ENCODE measurements at places on chromosomes 6 and 20. TPM values are rescaled to one million over a fixed set of nuclear protein-coding genes. Genes with fewer than 3 reads are reported as not detected.

Gene MRAP2
- 0.74 TPM for total RNA-seq

Gene ZNF334
- 12.6 TPM for total RNA-seq

Gene HSPA12B
- 0.10 TPM for total RNA-seq

Gene PLAGL2
- 52.7 TPM for total RNA-seq

Gene SNAP25
- 12.5 TPM for total RNA-seq

GRCh38 chr20:61927193-61927825 is 138.4 kb downstream of the TAF4 start:
- DNase-seq: no peak

DNA sequence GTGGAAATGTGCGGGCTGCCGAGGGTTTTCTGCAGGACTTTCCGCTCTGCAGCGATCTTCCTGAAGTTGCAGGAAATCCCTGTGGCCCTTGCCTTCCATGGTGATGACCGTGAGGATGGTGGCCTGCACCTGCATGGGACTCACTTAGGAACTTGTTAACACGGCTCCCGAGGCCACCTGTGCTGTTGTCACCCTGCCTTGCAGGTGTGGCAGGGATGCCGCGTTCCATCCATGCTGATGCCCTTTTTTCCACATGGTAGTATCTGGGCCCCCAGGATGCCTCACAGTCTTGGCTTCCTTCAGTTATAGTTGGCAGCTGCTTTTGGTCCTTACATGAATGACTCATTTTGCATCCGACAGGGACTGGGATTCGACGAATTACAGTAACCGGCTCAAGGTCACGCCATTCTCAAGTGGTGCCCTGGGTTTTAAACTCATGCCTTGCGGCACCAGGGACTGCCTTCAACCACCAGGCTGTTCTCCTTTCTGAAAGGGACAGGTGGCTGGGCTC is 37.2 kb downstream of the SYNJ2 start:
- DNase-seq: no peak

- no peak for DNase-seq
Measured at GRCh38 chr6:21952367-21952766, 344.5 kb downstream of the PRL start.

DNA sequence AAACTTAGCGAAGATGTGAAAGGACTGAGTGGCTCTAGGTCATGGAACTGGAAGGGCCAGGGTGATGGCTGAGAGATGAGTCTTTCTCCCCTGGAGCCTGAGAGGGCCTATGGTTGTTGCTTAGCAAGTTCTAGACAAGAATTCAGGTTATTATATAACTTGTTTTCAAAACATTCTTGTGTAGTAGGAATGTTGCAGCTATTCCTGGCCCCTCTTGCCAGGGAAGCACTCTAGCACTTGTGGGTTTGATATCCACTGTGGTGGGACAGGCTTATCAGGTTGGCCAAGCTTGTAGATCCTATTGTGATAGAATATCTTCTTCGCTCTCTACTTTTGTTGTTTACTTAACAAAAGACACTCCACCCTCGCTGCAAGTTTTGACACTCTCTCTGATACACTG is 211.8 kb upstream of the CITED2 start:
- DNase-seq: no peak

- no peak for DNase-seq
Measured at GRCh38 chr6:23106951-23107350, 537.6 kb downstream of the HDGFL1 start.

- DNase-seq: no peak
Measured at GRCh38 chr20:34331838-34332237, 28.7 kb upstream of the AHCY start.

DNA sequence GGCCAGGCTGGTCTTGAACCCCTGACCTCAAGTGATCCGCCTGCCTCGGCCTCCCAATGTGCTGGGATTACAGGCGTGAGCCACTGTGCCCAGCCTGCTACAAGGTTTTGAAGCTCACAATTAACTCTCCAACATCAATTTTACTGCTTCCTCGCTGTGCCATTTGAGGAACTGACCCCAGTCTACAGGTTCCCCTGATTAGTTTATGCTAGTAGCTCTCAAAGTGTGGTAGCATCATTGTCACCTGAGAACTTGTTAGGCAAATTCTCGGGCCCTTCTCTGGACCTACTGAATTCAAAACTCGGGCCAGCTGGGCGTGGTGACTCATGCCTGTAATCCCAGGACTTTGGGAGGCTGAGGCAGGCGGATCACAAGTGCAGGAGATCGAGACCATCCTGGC is 49.4 kb downstream of the MCUR1 start:
- no peak for DNase-seq

DNA sequence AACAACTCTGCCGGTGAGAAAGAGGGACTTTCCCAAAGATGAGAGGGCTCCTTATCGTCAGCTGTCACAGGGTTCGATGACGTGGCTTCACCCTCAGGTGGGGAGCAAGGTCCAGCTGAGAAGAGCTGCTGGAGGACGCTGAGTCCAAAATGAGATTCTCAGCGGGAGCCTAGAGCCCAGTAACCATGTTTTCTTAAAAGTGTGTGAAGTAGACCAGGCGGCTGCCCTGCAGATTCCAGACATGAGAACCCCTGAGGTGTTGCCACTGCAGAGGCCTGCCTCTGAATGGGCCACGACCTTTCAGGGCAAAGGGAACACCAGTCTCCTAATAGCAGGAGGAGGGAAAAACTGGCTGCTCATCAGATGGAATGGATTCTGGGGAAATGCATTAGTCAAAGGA is 375.1 kb downstream of the BTBD9 start:
- DNase-seq: no peak

- no peak for DNase-seq
Measured at GRCh38 chr6:135191508-135192255, 10.6 kb downstream of the MYB start.

GRCh38 chr20:5001174-5002076 is at the start of gene SLC23A2:
SLC23A2 (minus strand) TSS chr20:5001510; CDS start chr20:4932562, 68,948 bp downstream.
- no peak for DNase-seq

DNA sequence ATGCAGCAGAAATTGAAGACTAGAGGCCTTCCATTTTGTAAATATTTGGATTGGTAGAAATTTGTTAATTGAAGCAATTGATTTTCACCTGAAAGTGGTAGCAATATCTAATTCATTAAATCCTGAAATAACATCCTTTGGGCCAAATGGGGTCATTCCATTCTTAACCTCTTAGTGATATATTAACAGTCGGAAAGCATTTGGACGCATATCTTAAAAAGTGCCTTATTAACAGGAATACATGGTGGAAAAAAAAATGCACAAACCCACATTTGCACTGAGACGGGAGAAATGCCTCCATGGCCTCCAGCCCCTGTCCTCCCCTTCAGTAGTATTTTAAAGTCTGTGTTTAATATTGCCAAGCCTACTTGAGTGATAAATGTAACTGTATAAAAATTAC is 205.5 kb downstream of the TFAP2B start:
- no peak for DNase-seq

DNA sequence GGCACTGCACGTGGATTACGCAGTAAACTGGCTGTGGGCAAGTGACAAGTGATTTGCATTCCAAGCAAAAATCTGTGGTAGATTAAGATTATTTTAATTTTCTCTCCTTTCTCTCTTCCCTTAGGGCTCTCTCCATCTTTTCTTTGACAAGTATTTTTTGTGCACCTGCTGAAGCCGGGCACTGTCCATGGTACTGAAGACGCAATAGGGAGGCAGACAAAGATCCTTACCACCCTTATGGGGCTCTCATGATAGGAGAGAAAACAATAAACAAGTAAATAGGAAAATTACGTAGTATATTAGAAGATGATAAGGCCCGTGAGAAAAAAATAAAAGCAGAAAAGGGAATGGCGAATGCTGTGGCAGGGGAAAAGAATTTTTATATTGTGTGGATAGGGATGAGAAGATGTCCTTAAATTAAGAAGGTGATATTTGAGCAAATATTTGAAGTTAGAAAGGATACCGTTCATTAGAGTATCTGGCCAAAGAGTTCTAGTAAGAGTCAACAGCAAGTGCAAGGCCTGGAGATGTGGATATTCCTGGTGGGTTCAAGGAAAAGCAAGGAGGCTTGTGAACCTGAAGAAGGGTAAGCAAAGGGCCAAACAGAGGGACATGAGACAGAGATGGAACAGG is 146.0 kb downstream of the LAMP5 start:
- DNase-seq: no peak

DNA sequence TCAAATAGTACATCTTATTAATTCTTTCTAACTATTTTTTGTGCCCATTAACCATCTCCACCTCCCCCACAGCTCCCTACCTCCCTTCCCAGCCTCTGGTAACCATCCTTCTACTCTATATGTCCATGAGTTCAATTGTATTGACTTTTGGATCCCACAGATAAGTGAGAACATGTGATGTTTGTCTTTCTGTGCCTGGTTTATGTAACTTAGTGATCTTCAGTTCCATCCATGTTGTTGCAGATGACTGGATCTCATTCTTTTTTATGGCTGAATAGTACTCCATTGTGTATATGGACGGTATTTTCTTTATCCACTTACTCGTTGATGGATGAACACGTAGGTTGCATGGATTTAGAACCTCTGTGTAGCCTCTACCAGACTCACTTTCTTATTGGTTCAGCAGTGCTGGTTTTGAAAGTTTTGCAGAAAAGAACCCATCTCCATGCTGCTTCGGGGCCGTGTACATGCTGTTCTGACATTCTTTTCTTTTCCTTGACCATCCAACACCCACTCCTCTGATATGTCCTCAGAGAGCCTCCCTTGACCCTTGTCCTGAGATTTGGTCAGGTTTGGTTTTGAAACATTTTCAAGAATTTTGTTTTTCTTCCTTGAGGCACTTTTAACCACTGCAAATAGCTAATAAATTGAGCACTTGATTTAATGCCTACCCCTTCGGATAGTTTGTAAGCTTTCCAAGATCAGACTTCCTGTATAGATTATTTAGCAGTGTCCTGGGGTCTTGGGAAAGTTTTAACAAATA is 231.2 kb upstream of the ZFP64 start:
- no peak for DNase-seq

DNA sequence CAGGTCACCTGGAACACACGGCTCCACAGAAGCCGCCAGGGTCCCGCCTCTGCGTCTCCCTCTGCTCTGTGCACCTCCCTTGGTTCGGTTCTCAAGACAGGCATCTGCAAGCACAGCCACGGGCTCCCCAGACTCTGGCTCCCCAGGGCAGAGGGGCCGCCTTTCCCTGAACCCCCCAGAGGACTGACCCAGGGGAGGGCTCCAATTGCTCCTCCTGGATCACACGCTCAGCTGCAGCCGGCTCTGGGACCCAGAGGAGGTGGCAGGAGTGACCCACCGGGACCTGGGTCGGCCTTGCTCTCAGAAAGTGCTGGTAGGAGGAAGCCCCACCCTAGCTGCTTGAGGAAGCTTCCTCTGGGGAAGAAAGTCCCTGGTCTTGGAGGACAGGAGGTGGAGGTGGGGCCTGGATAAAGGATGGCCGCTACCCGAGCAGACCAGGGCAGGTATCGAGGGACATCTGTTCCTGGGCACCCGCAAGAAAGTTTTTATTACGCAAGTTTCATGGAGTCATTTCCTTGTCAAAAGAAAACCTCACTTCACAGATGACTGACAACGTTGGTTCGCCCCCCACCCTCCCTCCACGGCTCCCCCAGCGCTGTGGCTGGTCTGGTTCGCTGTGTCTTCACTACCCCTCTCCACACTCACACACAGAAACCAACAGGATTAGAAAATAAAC is 103.9 kb upstream of the AFDN start:
- peak; percentile 64 for DNase-seq

- no peak for DNase-seq
Measured at GRCh38 chr20:61886721-61887595, 178.7 kb downstream of the TAF4 start.

GRCh38 chr6:150444308-150444707 is 75.5 kb downstream of the IYD start:
- DNase-seq: no peak

DNA sequence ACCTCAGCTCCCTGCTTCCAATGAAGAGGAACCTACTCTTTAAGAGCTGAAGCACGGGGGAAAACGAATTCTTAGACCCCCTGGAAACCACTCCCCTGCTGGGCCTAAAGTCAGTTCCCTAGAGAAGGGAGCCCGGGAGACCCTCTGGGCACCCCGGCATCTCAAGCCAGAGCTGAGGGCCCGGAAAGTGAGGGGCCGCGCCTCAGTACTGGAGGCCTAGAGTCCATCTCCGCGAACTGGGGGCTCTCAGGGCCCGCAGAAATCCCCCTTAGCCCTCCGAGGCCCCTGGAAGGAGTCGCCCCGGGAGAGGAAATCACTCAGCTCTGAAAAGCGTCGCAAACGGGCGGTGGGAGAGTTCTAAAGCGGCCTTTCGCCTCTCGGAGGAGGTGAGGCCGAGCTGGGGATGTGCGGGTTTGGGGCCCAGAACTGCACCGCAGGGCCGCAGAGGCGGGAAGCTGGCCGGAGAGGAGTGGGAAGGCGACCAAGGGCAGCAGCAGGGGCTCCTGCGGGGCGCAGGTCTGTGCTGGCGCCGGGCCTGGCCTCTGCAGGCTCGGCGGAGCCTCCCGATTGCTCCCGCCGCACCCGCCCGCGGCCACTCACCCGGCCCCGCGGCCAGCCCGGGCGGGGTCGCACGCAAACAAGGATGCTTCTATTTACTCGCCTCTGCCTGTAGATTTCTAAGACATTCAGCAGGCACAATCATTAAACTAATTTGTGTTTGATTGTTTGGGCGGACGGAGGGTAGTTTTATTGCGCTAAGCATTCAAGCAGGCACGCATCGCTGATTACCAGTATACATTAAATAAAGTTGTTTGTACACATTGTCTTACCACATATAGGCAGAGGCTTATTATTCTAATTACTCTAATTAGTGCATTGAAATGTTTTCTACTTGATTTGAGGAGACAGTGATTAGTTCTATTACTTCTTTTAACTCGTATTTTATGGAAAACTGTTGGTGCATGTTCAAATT is 9.2 kb downstream of the POU3F2 start:
- peak; percentile 66 for DNase-seq
